ENCODE measurements at places on chromosomes 7 and 10.

- DNase-seq, result no peak
These were observed 7.6 kb downstream of the NFKB2 start for GRCh38 chr10:102403115-102403514.

DNA sequence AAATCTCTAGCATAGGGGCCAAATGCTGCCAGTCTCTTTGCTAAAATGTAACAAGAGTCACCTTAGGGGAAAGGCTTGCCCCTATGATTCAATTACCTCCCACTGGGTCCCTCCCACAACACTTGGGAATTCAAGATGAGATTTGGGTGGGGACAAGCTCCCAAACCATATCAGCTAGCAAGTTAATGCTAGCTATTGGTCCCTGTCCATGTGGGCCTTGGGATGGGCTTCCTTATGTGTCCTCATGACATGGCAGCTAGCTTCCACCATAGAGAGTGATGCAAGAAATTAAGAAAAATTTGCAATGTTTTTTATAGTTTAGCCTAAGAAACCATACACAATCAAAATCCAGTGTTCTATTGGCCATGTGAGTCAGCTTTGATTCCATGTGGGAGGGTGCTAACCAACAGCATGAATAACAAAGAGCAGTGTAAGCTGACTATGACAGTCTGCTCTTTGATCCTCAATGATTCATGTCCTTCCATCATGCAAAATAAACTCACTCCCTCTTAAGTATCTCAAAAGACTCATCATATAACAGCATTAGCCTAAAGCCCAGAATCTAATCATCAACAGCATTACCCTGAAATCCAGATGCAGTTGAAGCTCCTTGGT, 21.7 kb upstream of the ZNF365 start:
- DNase-seq, result no peak

- no peak for DNase-seq
These were observed 298.6 kb upstream of the MTPN start for GRCh38 chr7:136275794-136276193.

DNA sequence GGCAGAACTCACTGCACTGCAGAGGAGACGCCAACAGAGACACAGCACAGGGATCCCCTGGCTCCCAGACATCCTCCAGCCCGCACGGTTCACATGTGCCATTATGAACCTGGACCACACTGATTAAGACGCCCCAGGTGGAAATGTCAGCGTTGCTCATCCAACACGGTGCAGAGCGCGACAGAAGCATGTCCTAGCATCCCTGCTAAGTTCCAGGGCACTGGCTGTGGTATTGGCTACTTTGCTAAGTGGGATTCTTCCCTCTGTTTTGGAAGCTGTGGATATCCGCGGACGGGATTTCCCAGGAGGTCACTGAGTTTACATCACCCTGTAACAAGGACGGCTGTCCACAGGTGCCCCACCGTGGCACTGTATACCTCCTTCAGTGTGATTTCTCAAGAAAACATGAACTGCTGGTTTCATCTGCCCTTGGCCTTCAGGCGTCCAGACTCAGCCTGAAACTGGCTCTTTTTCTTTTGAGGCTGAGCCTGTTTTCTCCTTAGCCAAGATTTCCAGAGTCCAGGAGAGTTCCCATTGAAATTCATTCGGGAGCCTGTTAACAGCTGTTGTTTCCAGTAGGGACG, 324.0 kb downstream of the WDR37 start:
- DNase-seq, result no peak

GRCh38 chr7:29199776-29200175, 5.2 kb downstream of the CHN2 start:
- no peak for DNase-seq

- no peak for DNase-seq
These were observed 171.5 kb downstream of the DIP2C start for GRCh38 chr10:517872-518475.

DNA sequence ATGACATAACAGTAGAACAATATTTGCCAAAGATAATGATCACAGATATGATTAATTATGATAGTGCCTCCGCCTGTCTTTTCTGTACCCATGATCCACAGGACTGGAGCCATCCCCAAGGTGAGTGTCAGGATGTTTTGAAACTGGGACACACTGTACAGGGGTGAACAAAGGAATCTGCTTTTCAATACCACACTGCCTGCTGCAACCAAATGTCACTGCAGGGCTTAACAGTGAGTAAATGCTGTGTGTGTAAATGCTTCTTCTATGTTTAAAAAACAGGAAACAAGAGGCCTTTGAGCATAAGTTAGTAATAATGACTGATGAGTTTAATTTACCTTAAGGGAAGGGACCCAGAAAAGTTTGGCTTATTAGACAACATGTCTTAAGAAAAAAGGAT, 65.2 kb downstream of the HBP1 start:
- no peak for DNase-seq

DNA sequence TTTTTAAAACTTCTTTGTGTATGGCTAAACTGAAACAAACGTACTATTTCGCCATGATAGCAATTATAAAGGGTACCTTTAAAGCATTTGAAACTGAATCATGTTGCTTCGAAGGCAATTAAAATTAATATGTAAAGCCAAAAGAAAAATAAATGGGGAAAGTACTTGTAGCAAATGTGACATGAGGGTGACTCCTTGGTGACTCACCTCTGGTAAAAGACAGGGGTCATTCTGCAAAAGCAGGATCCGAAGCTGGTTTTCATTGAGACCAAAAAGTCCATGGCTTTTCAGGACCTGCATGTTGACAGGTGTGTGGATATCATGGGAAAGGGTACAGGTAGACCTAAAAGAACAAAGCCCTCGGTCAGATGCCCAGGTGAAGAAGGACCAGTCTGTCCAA, 1.5 kb downstream of the ZC3HAV1L start:
- DNase-seq, result no peak

- no peak for DNase-seq
These were observed 106.8 kb downstream of the WNT2 start for GRCh38 chr7:117216010-117216409.

GRCh38 chr7:113306302-113306701, 187.9 kb upstream of the SMIM30 start:
- DNase-seq, result no peak

GRCh38 chr7:133859871-133860450, 267.2 kb upstream of the LRGUK start:
- DNase-seq, result no peak

Data from aorta (tissue), 5 donors.